GM23248 (cell line): ENCODE measurements at places on chromosomes 3 and 15.

- peak; percentile 99 for DNase-seq
Measured at GRCh38 chr3:183285828-183286457, 32.9 kb downstream of the B3GNT5 start.

GRCh38 chr3:87867001-87867400 is 191.8 kb downstream of the CGGBP1 start:
- peak; percentile 67 for DNase-seq

GRCh38 chr3:16570113-16570512 is 35.1 kb downstream of the DAZL start:
- DNase-seq, result no peak

- no peak for DNase-seq
Measured at GRCh38 chr3:64814351-64814750, 126.6 kb upstream of the ADAMTS9 start.

DNA sequence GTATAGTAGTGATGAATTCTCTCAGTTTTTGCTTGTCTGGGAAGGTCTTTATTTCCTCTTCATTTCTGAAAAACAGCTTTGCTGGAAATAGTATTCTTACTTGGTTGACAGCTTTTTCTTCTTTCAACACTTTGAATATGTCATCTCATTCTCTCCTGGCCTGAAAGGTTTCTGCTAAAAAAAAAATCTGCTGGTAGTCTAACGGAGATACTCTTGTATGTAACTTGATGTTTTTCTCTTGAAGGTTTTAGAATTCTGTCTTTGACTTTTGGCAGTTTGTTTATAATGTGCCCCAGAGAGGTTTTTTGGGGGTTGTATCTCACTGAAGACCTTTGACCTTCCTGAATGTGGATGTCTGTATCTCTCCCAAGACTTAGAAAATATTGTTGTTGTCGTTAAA is 47.0 kb downstream of the THSD4 start:
- DNase-seq, result no peak

DNA sequence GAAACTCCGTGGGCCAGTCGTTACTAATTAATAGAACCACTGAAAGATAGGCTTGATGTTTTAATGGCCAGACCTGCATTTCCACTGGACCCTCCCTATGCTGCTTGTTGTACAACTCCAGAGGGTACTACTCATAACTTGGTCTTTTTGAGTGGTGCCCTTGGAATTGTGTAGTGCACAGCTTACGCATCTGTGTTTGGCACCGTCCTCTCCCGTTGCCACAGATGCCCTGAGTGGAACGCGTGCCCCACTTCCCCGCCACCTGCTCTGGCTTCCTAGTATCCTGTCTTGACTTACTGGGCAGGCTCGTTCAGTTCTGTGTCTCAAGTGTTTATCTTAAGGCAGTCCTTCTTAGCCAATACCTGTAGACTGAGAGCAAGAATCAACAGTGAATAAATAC is 78.7 kb downstream of the USP13 start:
- no peak for DNase-seq

GRCh38 chr3:72487078-72487765 is 361.0 kb downstream of the SHQ1 start:
- DNase-seq, result peak; percentile 94

GRCh38 chr3:12423918-12424630 is 60.2 kb upstream of the TSEN2 start:
- peak; percentile 35 for DNase-seq

- DNase-seq, result peak; percentile 79
Measured at GRCh38 chr3:124118397-124118796, 126.5 kb upstream of the ROPN1 start.

GRCh38 chr15:63299943-63300575 is 22.7 kb downstream of the APH1B start:
- no peak for DNase-seq

GRCh38 chr3:177816667-177817208 is 619.5 kb upstream of the TBL1XR1 start:
- DNase-seq, result peak; percentile 55

GRCh38 chr3:31616711-31617110 is 84.0 kb downstream of the STT3B start:
- no peak for DNase-seq

DNA sequence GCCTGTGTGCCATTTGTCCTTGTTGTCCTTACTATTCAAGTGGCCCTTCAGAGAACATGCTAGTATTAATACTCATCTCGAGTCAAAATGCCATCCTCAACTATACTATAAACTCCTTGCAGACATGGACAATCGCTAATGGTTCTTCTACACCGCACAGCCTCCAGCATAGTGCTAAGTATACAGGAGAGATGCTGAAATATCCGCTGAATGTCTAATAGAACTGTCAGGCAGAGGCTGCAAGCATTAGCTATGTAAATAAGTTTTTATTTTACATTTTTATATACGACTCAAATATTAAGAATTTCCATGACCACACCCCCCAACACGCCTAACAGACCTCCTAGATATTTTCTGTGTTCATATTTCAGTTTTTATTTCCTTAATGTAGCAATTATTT is 39.4 kb downstream of the AAGAB start:
- no peak for DNase-seq

GRCh38 chr3:34005886-34006285 is 207.5 kb downstream of the PDCD6IP start:
- DNase-seq, result peak; percentile 82

GRCh38 chr3:29731050-29731449 is 450.2 kb downstream of the RBMS3 start:
- DNase-seq, result no peak

- no peak for DNase-seq
Measured at GRCh38 chr3:38605981-38606380, 43.5 kb downstream of the SCN5A start.

DNA sequence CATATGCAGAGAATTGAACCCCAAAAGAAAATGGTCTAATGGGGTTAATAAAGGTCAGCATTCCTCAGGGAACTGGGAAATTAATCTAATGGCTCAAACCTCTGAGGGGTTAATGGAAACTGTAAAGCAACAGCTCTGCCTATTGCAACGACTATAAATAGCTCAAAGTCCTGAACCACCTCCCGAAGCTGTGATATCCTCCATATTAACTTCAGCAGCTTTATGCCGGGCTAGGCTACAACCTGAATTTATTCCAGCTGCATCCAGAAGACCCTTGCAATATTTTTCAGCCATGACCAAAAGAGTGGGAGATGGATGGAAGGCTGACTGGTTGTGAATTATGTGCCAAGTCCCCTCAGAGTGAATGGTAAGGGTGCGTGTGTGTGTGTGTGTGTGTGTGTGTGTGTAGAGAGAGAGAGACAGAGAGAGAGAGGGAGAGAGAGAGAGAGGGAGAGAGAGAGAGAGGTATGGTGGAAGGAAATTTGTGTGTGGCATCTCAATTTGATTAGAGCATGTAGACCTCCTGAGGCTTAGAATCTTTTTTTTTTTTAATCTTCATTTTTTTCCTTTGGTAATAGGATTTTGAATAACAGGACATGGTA is 109.9 kb downstream of the PDCD6IP start:
- no peak for DNase-seq

GRCh38 chr3:159640225-159640624 is 348.4 kb upstream of the IL12A start:
- no peak for DNase-seq

- DNase-seq, result no peak
Measured at GRCh38 chr15:50767332-50767861, 1.9 kb upstream of the SPPL2A start.

DNA sequence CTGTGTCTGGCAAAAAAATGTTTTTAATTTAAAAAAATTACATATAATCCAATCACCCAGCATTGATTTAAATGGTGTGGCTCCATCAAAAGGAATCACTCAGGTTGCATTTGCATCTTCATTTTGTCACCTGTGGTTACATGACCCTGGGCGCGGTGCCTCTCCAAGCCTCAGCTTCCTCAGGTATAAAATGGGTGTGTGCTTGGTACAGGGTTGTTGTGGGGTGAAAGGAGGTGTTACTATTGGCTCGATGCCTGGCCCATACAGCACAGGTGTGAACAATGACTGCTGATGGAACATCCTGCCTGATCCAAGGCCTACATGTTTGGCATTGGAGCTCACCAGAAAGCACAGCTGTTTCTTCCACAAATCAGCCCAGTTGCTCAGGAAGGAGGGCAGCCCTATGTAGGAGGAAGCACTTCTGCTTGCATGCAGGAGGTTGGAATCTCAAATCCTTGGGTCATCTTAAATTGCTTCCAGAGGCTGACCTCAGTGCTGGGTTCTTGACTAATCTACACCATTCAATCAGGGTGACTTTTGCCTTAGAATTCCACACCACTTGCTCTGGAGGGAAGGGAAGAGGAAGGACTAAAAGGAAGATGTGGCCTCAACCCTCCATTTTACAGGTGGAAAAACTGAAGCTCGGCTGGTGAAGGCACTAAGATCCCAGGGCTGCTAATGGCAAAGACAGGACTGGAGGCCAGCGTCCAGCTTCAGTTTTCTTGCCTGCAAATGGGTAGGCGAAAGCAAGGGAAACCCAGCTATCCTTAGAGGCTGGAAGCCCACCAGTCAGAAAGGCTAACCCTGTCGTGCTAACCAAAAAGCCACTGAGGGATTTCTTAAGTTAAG is 31.7 kb downstream of the BHLHE40 start:
- peak; percentile 52 for DNase-seq

GRCh38 chr3:127428344-127428997 is 140.6 kb upstream of the PRR20G start:
- no peak for DNase-seq

DNA sequence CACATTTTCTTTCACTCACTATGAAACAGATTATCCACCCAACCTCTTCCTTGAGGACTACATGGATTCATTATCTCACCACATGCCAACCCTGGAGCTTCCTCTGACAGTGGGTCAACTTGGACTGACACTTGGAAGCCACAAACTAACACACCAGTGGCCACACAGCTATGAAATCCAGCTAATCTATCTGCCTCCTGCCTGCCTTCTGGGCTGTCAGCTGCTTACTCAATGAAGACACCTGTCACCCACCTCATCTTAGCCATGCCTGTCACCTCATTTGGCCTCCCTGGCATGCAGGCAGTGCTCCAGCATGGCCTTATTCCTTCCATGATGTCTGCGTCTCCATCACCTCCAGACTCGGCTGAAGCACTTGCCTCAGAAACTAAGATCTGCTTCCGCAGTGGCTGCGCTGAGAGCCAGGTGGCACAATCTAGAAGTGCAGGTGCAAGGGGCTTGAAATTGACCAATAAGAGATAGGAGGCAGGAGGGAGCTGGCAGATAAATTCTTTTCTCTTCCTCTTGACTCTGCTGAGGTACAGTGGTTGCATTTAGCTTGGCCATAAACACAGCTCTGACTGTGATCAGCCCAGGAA is 105.2 kb upstream of the RNF7 start:
- no peak for DNase-seq

DNA sequence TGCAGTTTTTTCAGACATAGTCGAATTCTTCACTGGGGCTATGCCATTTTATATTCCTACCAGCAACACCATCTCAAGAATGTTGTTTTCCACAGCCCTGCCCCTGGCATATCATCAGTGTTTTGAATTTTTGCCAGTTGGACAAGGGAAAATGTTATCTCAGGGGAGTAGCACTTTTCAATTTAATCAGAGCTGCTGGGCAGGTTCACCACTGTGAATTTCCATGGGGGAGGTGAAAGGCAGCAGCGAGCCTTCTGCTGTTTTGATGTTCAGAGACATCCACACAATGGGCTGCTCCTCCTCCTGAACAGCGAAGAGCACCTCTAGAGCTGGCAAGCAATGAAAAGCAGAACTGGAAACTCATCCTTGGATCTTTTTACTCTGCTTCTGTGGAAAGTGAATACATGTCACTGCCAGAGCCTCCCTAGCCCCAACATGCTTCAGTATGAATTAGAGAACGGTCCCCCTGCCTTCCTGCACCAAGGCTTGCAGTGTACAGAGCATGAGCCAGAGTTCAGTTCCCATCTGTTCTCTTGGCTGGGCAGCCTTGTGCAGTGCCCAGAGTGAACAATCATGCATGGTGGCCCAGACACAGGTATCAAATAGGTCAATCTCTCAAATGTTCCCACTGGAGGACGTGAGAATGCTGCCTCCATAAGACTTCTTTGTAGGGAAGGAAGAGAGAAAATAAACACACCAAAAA is 56.1 kb upstream of the RAD18 start:
- no peak for DNase-seq

GRCh38 chr3:108122276-108122675 is 31.4 kb upstream of the CD47 start:
- DNase-seq, result no peak

DNA sequence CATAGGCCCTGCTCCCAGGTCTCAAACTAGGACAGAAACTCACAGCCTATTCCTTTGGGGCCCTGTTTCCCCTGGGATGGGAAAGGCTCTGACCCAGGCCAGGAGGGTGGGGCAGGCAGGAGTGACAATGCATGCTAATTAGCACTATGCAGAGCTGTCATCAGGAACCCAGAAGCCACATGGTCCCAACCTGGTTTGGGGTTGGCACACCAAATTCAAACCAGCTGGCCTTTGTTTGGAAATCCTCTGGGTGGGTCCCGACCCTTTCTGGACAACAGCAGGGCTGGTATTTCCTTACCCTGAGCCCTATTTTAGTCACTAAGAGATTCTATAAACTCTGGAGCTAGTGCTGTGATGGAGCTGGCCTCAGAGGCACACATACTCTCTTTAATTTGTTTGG is 166.2 kb downstream of the LRTM1 start:
- no peak for DNase-seq

DNA sequence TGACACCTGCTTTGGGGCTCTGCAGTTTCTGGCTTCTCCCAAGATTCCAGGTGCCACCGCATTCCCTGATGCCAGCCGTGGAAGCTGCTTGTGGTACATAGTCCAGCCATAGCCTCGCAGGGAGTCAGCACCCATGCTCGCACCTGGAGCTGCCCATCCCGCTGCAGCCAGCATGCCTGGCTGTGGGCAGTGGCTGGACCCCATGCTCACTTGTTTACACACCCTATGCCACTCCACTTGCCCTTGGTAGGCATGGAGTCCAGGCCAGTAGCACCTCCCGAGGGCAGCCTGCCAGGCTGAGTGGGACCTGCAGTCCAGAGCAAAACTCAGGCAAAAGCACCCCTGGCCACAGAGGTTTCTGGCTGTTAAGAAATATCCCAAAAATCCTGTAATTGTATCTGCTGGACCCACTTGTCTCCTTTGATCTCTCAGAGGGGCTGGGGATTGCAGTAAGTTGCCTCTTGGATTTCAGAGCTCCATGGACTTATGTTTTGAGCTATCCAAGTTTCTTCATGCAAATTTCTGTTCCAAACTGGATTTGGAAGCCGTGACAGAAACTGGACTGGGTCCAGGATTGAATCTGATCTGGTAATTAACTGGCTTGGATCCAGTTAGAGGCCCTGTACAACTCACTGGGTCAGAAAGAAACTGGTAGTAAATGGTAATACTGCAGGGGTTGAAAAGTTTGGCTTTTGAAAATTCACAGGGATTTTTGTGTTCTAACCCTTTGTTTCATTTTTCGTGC is 149.3 kb downstream of the FMN1 start:
- DNase-seq, result no peak

DNA sequence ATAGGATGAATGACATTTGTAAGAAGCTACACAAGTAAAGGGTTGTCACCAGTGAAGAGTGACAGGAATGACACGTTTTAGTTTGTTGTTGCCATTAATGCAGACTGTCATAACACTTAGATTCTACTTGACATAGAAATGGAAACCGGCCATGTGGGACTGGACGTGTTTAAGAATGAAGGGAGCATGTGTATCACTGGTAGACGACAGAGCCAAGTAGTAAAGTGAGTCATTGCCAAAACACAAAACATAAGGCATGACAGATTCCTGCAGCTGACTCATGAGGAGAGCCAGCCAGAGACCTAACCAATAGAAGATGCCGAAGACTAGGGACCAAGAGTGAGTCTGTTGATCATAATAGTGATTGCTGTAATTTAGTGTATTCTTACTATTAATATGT is 106.2 kb upstream of the PLAAT1 start:
- DNase-seq, result peak; percentile 91

- DNase-seq, result no peak
Measured at GRCh38 chr15:51602484-51602883, 20.1 kb downstream of the DMXL2 start.

- peak; percentile 13 for DNase-seq
Measured at GRCh38 chr3:127458696-127459604, 131.6 kb downstream of the TPRA1 start.
